IPS DF 6.9 (cell line): ENCODE measurements at places on chromosomes 12 and 14.

- DNase-seq, result no peak
Observed at GRCh38 chr14:22456998-22457594, 131.9 kb downstream of the DAD1 start.

GRCh38 chr12:26748741-26749431 is 84.1 kb downstream of the ITPR2 start:
- DNase-seq, result no peak

- no peak for DNase-seq
Observed at GRCh38 chr12:14928931-14929330, 9.4 kb downstream of the ERP27 start.

DNA sequence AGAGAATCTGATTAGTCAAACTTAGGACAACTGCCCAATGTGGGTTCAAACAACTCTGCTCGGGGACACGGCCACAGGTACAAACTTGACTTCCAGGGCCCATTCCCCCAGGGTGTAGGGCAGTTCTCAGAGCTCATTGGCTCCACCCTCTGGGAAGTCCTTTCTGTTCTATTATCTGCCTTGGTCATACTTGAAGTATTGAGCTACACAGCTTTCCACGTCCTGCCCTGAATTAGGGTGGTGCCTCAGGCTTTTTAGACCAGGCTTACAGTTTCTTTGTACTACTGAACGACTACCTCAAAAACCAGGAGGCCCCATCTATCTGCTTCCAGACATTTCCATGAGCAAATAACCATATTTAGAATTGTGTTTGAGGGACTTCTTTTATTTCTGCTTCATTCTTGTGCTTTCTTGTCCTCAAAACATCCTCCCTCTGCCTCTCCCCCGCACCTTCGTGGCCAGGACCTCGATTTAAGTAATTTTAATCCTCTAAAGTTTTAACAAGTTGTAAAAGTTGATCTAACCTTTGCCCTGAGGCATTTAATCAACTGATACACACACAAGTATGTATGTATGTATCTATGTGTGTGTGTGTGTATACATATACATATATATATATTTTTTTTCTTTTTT is 281.7 kb upstream of the AMIGO2 start:
- no peak for DNase-seq

- no peak for DNase-seq
Observed at GRCh38 chr12:120115692-120116440, 687 bp downstream of the RAB35 start.
